ENCODE measurements at places on chromosomes 13 and 19.

- no peak for DNase-seq
Observed at GRCh38 chr13:74210693-74211393, 76.6 kb upstream of the KLF12 start.

GRCh38 chr19:40155749-40156265 is 35.4 kb upstream of the MAP3K10 start:
- no peak for DNase-seq

GRCh38 chr13:83088858-83089257 is 793.4 kb downstream of the SLITRK1 start:
- DNase-seq: no peak

GRCh38 chr19:33063753-33064457 is 783 bp downstream of the RHPN2 start:
- DNase-seq: no peak

DNA sequence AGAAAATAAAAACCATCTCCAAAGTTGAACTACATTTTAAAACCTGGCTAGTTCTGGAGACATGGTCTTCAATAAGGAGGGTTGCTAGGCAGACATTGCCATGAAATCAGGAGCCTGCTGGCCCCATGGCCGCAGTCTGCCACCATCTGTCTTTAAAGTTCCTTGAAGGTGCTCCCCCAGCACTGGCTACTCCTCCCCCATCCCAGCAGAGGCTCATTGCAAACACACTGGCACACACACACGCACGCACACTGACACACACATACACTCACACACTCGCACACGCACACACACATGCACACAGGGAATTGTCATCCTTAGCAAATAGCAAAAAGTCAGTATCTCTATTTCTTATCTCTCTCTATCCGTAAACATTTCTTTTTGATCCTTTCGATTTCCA is 68.4 kb downstream of the ZIC5 start:
- DNase-seq: no peak

- DNase-seq: no peak
Observed at GRCh38 chr19:42121656-42122069, 10.6 kb downstream of the POU2F2 start.

- no peak for DNase-seq
Observed at GRCh38 chr13:81140675-81141074, 799.7 kb upstream of the SPRY2 start.

All from NCI-H460 (cell line).